Occipital lobe (tissue), 3 donors: ENCODE measurements at places on chromosomes 3 and 15. TPM values are rescaled to one million over a fixed set of nuclear protein-coding genes. Genes with fewer than 3 reads are reported as not detected.
A peak's percentile ranks its signal among the peaks of the same experiment; 100 is the strongest.

DNA sequence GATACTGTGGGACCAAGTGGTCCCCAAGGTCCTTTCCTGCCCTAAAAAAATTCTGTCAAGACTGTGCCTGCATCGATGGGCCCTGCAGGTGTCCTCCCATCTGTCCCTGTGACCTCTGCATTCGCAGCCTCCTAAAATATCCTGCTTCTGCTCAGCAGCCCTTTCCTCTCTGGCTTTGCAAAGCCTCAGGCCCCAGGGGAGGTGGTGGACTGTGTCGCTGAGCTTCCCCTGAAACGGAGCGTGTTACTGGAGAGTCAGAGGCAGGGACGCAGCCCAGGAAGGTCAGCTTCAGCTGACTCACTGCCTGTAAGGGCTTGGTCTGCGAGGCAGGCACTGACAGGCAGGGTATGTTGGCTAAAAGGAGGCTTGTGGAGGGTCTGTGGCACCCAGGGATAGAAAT is 110.0 kb downstream of the RAB11A start:
- DNase-seq = no peak

DNA sequence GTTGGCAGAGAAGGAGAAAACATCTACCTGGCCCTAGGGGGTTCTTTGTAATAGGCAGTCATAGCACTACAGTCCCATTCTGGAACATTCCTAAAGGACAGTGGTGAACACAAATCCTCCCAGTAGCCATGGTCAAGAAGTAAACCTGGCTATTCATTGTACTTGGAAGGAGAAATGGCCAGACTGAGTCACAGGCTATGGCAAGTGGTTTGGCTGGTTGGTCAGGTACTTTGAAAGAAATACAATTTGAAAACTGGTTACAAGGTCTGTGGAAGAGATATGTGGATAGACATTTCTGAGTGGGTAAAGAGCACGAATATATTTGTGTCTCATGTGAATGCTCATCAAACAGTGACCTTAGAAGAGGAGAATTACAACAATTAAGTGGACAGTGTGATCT is 33.0 kb upstream of the FAN1 start:
- no peak for DNase-seq

- no peak for DNase-seq
These were observed 46.8 kb downstream of the MYO5A start for GRCh38 chr15:52481915-52482314.

GRCh38 chr15:40358471-40359353 is 693 bp downstream of the DISP2 start:
- DNase-seq = no peak

Gene DUOXA2
- not detected for total RNA-seq

Gene LMAN1L
- total RNA-seq = not detected

GRCh38 chr3:157257101-157257500 is 97.2 kb upstream of the CCNL1 start:
- DNase-seq = no peak

Gene CMTM7
- total RNA-seq = 0.31 TPM

DNA sequence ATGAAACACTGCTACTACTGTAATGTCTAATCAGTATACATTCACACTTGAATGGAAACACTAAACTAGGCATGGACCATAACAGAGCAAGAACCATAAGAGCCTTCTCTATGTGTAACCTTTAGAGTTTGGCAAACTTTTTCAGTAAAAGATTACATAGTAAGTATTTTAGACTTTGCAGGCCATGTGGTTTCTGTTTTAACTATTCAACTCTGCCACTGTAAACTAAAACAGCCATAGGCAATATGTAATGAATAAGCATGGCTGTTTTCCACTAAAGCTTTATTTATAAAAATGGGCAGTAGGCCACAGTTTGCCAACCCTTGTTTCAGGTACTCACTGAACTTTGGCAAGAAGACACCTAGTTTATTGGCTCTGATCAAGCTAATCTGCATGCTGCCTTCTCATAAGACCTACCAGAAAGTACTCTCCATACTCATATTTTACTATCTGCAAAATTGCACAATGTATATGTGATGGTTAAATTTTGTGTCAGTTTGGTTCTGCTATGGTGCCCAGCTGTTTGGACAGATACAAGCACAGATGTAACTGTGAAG is 46.0 kb downstream of the UACA start:
- no peak for DNase-seq

Gene HACD2
- 58.6 TPM for total RNA-seq

Gene PLEKHO2
- total RNA-seq = 6.7 TPM

DNA sequence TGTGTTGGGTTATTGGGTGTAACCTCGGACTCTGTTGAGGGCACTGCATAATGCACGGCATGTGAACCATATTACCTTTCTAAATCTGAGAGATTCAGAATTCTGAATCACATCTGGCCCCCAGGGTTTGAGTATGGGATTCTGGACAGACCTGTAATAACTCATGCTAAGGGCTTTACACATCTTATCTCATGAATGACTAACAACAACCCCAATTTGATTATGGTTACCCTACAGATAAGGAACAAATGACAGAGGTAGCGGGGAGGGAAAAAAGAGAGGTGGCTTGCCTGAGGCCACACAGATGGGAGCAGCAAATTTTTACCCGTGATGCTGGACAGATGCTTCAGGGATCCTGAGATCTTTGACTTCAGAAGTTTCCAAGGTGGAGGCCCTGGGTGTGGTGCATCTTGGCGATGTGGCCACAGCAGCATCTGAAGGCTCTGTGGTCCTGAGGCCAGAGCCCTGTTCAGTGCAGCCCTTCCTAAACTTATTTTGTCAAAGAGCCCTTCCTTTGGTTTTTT is 43.8 kb downstream of the POMGNT2 start:
- no peak for DNase-seq

Gene TMPRSS7
- total RNA-seq = 0.47 TPM

DNA sequence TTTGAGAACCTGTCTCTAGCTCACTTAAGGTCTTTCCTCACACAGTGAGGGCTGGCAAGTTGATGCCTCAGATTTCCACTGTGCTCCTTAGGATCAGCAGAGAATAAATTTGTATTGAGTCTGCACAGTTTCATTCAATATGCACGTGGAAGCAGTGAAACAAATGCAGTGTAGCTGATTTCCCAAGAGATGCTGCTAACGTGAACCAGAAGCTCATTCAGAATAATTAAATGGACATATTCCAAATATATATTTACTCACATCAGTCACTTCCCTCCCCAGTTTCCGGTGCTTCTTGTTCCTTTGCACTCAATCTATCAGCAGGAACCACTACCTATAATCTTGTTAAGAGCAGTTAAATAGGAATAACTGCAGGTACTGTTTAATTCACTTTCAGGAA is 86.1 kb downstream of the UNC13C start:
- DNase-seq = no peak

- DNase-seq = no peak
These were observed 271.9 kb downstream of the FOXP1 start for GRCh38 chr3:71311661-71312046.

- DNase-seq = no peak
These were observed 1.4 kb upstream of the PRKCI start for GRCh38 chr3:170220871-170221270.

Gene C3orf49
- not detected for total RNA-seq

- DNase-seq = no peak
These were observed 74.6 kb downstream of the GTPBP8 start for GRCh38 chr3:113065336-113065735.

DNA sequence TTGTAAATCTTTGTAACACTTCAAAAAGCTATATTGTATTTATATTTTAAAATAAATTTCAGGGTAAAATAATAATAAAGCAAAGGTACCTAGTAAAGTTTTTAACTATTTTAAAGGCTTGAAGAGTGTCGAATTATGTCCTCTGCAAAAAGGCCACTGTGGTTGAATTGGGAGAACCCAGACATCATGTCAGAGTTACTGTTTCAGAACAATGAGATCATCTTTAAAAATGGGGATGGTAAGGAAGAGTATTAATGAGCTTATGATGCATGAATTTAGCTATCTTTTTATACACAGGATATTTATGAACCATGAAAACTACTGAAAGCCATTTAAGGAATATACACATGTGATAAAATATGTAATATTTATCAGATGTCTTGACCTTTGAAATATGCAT is 26.3 kb downstream of the KCNMB3 start:
- DNase-seq = no peak

Gene CLDN18
- total RNA-seq = not detected

GRCh38 chr15:77821188-77821958 is 188.7 kb upstream of the LINGO1 start:
- DNase-seq = peak; percentile 86

- no peak for DNase-seq
These were observed 250.5 kb downstream of the ADAMTSL3 start for GRCh38 chr15:83904107-83905040.

Gene RTP3
- total RNA-seq = not detected

- DNase-seq = no peak
These were observed 68.9 kb downstream of the MINDY2 start for GRCh38 chr15:58840048-58840447.

Gene STARD5
- total RNA-seq = 5.9 TPM

- DNase-seq = no peak
These were observed 7.4 kb upstream of the FGF7 start for GRCh38 chr15:49415638-49416037.

DNA sequence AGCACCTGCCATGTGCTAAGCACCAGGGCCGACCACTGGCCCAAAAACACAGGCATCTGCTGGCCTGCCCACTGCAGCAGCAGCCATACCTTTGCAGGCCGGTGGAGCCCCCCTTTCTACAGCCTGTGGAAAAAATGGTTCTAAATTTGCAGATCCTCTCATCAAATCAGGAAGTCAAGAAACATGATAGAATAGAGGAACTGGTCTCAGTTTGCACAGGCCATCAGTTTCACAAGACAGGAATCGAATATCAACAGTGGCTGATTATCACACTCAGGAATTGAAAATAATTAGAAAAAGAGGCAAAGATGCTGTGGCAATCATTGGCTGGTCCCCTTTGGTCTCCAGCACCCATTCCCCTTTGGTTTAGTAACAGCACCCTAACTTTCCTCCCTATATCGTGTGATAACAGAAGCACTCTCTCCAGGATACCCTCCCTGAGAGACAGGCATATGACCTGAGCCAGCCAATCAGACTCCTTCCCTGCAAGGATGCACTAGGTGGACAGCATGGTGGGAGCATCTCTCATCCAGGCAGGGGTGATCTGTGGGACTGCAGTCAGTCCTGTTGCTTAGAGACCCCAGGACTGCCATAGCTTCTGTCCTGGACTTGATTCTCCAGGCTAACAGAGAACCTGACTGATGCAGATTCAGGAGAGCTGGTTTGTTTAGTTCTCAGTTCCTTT is 3.5 kb upstream of the PAK6 start:
- DNase-seq = no peak

- DNase-seq = no peak
These were observed 102.0 kb upstream of the GADL1 start for GRCh38 chr3:30996467-30996866.

DNA sequence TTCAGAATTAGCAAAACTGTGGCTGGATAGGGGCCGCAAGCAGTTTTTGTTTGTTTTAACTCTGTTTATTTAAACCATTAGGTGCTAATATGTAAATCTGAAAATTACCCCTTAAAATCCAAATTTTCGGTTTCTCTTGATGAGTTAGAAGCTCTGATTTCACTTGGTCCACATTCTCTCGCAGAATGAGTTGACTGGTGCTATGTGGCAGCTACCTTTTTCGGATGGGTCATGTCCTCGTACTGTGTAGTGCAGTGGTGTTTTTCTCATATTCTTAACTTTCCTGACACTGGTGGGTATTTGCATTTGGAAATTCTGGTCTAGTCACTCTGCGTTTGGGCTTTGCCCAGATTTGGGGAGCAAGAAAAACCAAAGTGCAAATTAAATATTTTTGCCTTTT is 87.1 kb downstream of the DIPK2A start:
- DNase-seq = no peak

DNA sequence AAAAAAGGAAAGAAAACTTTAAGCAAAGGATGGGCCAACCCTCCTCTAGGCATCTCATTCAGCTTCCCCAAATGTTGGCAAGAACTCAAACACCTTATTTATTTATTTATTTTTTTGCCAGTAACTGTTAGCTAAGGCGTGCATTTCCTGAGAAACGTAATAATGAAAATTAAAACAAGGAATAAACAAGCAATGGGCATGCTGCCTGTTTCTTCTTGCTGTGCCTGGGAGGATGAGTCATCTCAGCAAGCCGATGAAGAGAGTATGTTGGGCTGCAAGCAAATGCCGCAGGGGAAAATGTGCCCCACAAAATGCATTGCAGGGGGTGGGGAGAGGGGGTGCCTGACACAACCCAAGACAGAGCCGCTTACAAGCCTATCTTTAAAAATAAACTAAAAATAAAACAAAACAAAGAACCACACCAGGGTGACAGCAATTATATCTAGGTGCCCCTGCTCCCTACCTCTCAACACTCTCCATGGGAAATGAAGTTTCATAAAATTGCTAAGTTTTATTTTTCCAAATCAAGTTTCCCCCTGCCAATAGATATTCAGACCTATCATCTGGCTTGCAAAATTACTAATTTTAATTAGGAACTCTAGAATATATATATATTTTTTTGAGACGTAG is 40.3 kb downstream of the EIF4E3 start:
- peak; percentile 38 for DNase-seq

- peak; percentile 58 for DNase-seq
These were observed 74.9 kb downstream of the CEMIP start for GRCh38 chr15:80854104-80854503.

Gene GREM1
- total RNA-seq = 3.4 TPM

DNA sequence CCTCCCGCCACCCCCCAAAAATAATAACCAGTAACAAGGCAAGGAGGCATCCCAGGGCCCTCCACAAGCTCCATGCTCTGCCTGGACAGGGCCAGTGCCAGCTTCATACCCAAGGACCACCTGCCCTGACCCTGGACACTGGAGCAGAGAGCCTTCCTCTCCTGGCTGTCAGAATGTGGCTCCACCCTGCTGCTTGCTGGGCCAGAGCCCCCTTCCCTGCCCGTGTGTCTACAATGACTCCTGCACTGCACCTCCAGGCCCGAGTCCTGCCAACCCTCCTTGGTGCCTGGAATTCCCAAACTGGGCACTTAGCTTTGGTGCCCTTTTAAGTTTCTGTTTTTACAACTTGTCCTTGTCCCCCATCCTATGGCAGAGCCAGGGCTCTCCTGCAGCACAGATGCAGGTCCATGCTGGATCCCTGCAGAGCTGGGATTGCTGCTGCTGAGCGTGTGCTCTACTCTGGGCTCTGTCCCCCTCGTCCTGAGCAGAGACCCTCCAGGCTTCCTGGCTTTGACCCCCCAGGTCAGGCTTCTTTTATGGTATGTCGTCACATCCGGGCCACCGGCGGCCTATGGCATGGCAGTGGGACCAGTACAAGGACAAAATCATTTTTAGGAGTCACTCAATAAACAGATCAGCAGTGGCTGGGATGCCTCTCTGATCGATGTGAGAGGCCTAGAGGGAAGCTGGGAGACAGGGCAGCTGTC is 11.4 kb upstream of the SNRPA1 start:
- DNase-seq = no peak

Gene SLC6A1
- total RNA-seq = 61.1 TPM

GRCh38 chr3:127351321-127351720 is 63.5 kb upstream of the PRR20G start:
- no peak for DNase-seq

DNA sequence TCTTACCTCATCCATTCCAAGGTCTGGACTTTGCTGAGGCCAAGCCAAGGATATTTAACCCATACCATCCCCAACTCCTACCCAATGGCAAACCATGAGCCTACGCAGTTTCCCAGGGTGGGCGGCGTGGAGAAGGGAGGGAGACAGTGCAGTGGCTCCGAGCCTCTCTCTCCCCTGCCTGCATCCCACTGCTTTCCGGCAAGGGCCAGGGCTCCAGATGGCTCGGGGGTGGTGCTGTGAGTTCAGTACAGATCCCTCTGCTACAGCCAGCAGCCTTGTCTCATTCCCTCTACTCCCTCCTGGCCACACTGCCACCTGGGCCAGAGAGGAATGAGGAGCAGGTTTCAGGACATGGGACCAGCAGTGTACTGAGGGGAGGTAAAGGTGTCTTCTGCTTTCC is 44.3 kb upstream of the APEH start:
- DNase-seq = peak; percentile 82

GRCh38 chr15:59230531-59231055 is 23.9 kb downstream of the LDHAL6B start:
- DNase-seq = no peak

Gene MYL3
- total RNA-seq = not detected
